ENCODE measurements at places on chromosomes 12 and 14.

GRCh38 chr12:113860059-113860820, 105.9 kb downstream of the RBM19 start:
- DNase-seq, result peak; percentile 46

DNA sequence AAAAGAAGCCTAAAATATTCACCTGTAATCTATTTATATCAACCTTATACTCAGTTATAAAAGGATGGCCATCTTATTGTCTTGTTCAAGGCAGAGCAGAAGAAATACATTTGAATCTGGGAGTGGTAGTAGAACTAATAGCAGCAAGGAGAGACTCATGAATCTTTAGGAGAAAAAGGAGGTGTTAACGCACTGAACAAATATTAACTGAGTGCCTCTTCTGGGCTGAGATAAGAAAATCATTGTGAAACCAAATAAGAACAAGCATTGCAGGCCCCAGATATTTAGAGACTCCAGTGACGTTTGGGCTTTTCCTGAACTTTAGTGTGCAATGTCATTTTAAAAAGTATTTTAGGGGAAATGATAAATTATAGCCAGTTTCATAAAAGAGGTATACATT, 790.6 kb downstream of the DIO2 start:
- DNase-seq, result no peak

GRCh38 chr14:34629657-34630529, at the start of gene SNX6:
SNX6 (minus strand) TSS chr14:34630148; CDS start chr14:34630116, 32 bp downstream.
- DNase-seq, result peak; percentile 86

GRCh38 chr12:64389154-64389553, 1.4 kb downstream of the C12orf56 start:
- DNase-seq, result peak; percentile 91

DNA sequence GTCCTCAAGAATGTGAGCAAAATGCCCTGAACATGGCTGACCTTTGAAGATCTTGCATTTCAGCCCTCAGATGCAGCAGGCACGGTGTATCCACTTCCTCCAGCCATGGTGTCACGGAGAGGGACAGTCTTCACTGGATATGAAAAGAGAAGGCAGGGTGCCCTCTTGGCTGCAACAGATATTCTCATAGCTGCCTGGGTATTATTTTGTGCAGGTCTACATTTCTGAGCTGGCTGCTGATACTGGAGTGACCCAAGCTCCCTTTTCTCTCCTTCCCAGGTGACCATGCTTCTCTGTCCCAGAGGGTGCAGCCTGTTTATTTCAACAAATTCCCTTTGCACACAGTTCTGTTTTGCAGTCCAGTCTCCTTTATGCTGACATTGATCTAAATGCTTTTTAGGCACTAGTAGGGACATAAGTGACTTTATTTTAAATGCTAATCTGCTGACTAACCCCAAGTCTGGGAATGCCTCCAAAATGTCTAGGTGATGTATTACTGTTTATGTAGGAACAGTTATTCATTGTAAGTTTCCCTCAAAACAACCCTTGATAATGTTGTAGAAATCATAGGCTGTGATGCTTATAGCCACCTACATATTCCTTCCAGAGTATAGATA, 17.4 kb upstream of the PYGL start:
- DNase-seq, result no peak

- peak; percentile 58 for DNase-seq
These were observed 6.8 kb downstream of the CCDC198 start for GRCh38 chr14:57486767-57487379.

GRCh38 chr14:68084256-68084655, 264.7 kb downstream of the RAD51B start:
- DNase-seq, result no peak

- DNase-seq, result no peak
These were observed 6.0 kb downstream of the TMCC3 start for GRCh38 chr12:94644141-94644979.

DNA sequence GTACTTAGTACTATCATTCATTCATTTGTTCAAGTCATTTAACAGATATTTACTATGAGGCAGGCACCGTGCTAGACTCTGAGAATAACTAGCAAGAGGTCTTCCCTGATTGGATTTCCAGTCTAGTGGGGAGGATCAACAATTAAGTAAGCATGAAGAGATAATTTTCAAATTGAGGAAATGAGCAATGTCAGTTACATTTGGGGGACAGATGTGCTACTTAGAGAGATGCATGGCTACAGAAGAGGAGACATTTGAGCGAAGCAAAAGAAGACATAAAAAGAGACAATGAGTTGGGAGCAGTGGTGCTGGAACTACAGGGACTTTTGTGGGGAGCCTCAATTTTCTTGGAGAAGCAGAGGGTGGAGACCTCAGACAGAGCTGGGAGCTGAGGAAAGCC, 7.7 kb downstream of the KCNA5 start:
- no peak for DNase-seq

GRCh38 chr12:91617818-91618217, 435.2 kb upstream of the DCN start:
- DNase-seq, result no peak
